ENCODE measurements at places on chromosomes 12 and 14. TPM values are rescaled to one million over a fixed set of nuclear protein-coding genes. Genes with fewer than 3 reads are reported as not detected.

Gene SERPINA12
- not detected for total RNA-seq

Gene PLA2G1B
- total RNA-seq = not detected

Gene TSHR
- total RNA-seq = not detected

Gene CLEC4C
- not detected for total RNA-seq

Gene OR4E2
- total RNA-seq = not detected

Gene CIROP
- total RNA-seq = 0.06 TPM

Gene LALBA
- total RNA-seq = not detected

Gene PIWIL1
- total RNA-seq = not detected

Gene STON2
- total RNA-seq = 25.0 TPM

Gene NKX2-1
- total RNA-seq = not detected

Gene BDKRB2
- 0.37 TPM for total RNA-seq

Gene DPY19L2
- total RNA-seq = 14.7 TPM

Gene SERPINA9
- not detected for total RNA-seq

Gene IFNG-AS1
- total RNA-seq = not detected

Gene FGF23
- total RNA-seq = 0.58 TPM

Gene ACOT4
- total RNA-seq = not detected

Gene APOF
- total RNA-seq = not detected

Gene CDCA3
- total RNA-seq = 73.5 TPM

Gene NFYB
- 64.2 TPM for total RNA-seq
